SK-N-SH (cell line): ENCODE measurements at places on chromosomes 4 and X. TPM values are rescaled to one million over a fixed set of nuclear protein-coding genes. Genes with fewer than 3 reads are reported as not detected.

DNA sequence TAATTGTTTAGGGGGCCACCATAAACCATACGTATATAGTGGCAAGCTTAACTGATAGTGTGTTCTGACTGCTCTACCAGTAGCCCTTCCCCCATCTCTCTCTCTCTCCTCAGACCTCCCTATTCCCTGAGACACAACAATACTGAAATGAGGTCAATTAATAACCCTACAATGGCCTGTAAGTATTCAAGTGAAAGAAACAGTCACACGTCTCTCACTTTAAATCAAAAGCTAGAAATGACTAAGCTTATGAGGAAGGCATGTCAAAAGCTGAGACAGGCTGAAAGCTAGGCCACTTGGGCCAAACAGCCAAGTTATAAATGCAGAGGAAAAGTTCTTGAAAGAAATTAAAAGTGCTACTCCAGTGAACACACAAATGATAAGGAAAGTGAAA is 78.0 kb downstream of the PRDM5 start:
- no peak for DNase-seq

GRCh38 chrX:397575-397974 is 10.9 kb upstream of the PPP2R3B start:
- no peak for DNase-seq

IQCM gene
- not detected in 2 replicates for polyA plus RNA-seq

RBM47 gene
- polyA plus RNA-seq, result 4.7 and 6.8 TPM in 2 replicates

DNA sequence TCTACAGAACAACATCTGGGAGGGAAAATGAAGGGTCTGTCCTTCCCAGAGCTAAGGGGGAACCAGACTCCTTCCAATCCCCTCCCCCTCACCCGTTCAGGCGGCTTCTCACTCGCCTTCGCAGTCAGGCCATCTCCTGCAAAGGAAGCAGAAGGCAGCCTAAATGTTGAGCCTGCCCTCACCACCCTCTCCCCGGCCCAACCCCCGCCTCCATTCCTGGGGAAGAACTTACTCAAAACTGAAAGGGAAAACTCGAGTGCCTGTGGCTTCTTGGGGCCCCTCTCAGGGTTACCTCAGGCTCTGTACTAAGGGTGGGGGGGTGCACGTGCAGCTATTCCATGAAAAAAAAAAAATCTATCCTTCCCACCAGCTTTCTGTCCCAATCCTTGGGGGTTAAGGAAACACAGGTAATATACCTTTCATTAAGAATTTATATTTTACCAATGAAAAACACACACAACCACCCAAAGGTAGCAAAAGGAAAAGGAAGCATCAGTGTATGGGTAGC is 2.4 kb downstream of the ZMYM3 start:
- no peak for DNase-seq

POU3F4 gene
- polyA plus RNA-seq, result not detected in 2 replicates

GRCh38 chr4:132827522-132827921 is 321.6 kb upstream of the PCDH10 start:
- no peak for DNase-seq

DNA sequence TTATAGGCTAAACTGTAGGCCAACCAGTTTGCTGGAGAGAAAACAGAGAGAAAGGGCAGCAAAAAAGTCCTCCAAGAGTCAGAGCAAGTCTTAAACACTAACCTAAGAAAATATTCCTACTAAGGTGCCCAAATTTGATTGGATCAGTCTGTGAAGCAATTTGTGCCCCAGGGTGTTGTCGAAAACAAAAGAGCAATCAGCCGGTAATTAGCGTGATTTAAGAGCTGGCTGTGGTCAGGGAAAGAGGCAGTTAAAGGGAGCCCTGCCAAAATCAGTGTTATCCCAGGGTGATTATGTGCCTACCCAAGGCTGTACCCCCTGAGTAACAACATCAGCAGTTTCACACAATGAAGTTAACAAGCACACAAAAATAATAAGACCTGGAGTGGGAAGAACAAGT is 6.4 kb upstream of the BRWD3 start:
- no peak for DNase-seq

DNA sequence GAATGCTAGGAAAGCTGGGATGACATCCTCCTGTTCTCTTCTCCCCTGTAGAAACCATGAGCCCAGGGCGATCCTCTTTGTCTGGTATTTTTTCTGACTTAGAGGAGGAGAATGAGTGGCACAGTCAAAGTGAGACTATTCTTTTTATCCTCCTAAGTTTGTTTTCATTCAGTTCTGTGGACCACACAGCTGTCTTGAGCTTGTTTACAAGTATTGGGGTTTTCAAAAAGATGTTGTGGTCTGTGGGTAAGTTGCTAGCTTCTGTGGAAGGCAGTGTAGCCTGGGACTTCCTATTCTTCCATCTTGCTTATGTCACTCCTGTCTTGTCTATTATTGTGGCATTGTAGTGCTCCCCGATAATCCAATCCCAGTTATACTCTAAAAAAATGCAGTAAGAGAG is 223.0 kb downstream of the PAPSS1 start:
- DNase-seq, result no peak

NR0B1 gene
- polyA plus RNA-seq, result 2.2 and 2.3 TPM in 2 replicates

RPS6KA6 gene
- 1.7 and 2.7 TPM in 2 replicates for polyA plus RNA-seq

FAAH2 gene
- 0.05 and 0.23 TPM in 2 replicates for polyA plus RNA-seq

- DNase-seq, result no peak
Measured at GRCh38 chrX:37424000-37424429, 74.9 kb downstream of the PRRG1 start.

RPA4 gene
- 0.10 and 0.28 TPM in 2 replicates for polyA plus RNA-seq

GRCh38 chr4:40152637-40153036 is 44.2 kb upstream of the RHOH start:
- no peak for DNase-seq

DNA sequence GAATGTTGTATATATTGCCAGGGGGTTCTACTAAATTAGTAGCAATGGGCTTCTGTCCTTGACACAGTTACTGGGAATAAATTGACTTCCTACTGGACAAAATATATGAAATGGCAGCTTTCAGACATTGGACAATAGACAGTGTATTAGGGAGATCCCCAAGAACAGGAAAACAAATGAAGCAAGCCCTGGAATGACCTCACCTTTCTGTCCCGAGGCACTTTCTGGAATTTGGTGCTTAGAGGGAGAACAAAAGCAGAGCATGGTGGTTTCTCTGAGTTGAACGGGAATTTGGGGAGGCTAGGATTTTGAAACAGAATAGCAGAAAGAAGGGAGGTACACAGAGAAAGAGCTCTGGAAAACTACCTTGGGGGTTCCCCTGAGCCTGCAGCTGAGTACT is 187.7 kb upstream of the MAGEB2 start:
- no peak for DNase-seq

DNA sequence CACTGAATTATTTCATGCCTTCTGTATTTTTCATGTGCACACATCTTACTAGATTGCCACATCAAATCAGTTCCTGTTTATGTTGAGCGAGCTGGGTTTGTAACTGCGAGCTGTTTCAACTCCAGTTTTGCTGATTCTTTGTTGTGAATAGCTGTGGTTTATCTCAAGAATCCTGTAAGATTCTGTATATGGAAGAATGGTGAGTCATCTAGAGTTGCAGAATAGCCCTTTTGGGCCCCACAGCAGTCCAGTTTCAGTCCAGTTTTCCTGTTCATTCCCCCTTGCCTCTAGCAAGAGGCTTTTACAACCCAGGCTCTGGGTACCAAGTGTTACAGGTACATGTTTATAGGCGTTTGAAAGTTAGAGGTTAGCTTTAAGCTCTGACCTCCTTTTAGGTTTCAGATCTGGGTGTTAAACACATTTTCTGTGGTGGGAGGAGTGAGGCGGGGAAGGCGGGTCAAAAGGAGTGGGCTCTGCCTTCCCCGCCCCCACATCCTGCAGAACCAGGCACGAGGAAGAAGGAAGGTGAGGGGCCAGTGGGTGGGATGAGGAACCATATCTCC is 32.7 kb downstream of the TBC1D14 start:
- DNase-seq, result no peak

DNA sequence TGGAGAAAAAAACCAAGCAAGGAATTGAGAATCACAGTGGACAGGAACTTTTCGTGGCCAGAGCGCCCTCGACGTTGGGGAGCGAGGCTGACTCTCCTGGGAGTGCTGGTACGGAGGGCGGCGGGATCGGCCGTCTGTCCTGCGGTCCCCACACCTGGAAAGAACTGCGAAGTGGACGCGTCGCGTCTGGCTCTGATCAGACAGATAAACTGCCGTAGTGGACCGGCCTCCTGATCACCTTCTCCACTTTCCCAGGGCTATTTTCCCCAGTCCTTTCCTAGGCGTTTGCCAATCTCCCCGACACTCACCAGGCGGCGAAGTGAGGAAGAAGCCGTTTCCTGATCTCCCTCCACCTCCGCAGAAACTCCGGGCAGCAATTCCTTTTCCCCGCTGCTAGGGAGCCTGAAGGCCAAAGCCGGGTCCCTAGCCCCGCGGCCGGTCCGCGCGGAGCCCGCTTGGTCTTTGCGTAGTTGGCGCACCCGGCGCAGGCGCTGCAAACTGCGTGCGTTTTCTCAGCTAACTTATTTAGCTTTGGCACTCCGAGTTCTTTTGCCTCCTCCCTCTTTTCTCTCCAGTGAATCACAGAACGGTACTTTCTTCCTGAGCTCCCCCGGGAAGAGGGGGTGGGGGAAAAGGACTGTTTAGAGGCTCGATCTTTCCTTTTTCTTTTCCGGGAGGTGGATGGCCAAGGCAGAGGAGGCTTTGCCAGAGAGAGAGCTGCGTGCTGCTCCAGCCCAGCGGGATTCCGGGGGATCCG is at the start of gene ARSJ:
Gene ARSJ (minus strand): TSS at position 500 of the 757 bp plus-strand sequence. CDS start 813 bp downstream, outside the sequence.
- DNase-seq, result peak; percentile 76

GRCh38 chr4:2487632-2488031 is 18.7 kb downstream of the RNF4 start:
- no peak for DNase-seq

GLOD5 gene
- not detected in 2 replicates for polyA plus RNA-seq

STK32B gene
- 0.06 and 0.20 TPM in 2 replicates for polyA plus RNA-seq

GRCh38 chr4:165556383-165556782 is 177.6 kb downstream of the CPE start:
- no peak for DNase-seq

L1CAM gene
- polyA plus RNA-seq, result 1.9 and 2.0 TPM in 2 replicates

TCEAL1 gene
- 22.1 and 27.9 TPM in 2 replicates for polyA plus RNA-seq

DNA sequence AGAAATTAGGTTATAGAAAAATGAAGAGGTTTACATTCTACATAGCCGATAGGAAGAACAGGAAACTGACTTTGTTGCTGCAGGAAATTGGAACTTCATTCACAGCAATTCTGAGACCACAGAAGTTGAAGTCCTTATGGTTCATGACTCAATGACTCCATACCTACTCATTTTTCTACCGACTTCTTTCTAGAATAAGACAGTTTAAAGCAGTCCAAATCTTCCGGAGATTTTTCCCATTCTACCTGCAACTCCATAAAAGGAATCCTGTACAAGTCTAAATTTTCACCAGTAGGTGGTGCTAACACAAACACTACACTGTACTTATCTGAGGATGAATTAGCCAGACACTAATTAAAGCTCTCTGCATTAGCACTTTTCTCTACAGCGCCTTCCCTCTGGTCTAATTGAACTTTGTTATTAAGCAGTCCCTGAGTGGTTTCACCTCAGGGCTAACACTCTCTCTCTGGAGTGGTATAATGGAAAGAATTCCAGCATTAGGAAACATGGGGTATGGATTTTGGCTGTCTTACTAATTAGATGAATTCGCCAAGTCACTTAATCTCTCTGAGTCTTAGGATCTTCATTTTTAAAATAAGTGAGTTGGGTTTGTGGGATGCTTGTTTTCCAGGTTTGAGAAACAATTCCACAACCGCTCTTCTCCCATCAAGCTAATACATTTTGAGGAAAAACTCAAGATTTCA is 167.9 kb downstream of the SMIM20 start:
- DNase-seq, result no peak

FABP2 gene
- not detected in 2 replicates for polyA plus RNA-seq

- no peak for DNase-seq
Measured at GRCh38 chr4:62455871-62456270, 1255.7 kb downstream of the ADGRL3 start.

SRPX2 gene
- polyA plus RNA-seq, result 14.5 and 18.7 TPM in 2 replicates

ANOS1 gene
- polyA plus RNA-seq, result under 0.01 and 0.02 TPM in 2 replicates

- no peak for DNase-seq
Measured at GRCh38 chrX:44178274-44179053, 165.0 kb downstream of the EFHC2 start.
